ENCODE measurements at places on chromosomes 2 and 18. TPM values are rescaled to one million over a fixed set of nuclear protein-coding genes. Genes with fewer than 3 reads are reported as not detected.

Gene MROH2A
- total RNA-seq = not detected

Gene FRZB
- 0.98 TPM for total RNA-seq

Gene FAM237A
- 1.3 TPM for total RNA-seq

Gene ANKRD44
- 8.4 TPM for total RNA-seq

Gene GALNT13
- total RNA-seq = not detected

Gene SCYGR4
- total RNA-seq = not detected

Gene ZSWIM2
- total RNA-seq = not detected

Gene UPP2
- not detected for total RNA-seq

Gene DUSP19
- total RNA-seq = 10.6 TPM

Gene ITPRIPL1
- 1.9 TPM for total RNA-seq

Gene PIKFYVE
- 16.9 TPM for total RNA-seq
